ENCODE measurements at places on chromosomes 2 and 18.

- no peak for DNase-seq
These were observed 86.5 kb downstream of the ACTR3 start for GRCh38 chr2:113976277-113976928.

DNA sequence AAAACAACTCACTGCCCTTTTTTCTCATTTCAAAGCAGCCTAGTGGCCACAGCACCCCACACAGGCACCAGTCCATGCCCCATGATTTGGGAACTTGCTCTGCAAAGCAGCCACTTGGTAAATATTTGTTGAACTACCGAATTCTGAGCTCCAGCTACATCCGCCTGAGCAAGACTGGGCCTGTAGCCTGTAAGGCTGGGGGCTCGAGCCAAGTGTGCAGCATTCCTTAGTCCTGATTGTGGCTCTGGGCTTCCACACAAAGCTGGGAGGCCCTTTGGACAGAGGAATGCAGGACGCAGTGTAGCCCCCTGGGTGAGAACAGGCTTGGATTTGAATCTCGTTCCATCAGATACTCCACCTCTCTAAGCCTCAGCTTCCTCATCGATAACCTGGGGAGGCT, 88.4 kb downstream of the ACTR2 start:
- DNase-seq, result peak; percentile 43

- DNase-seq, result no peak
These were observed 43.0 kb downstream of the MEMO1 start for GRCh38 chr2:31967790-31968189.

GRCh38 chr2:239000089-239000488, 152.2 kb downstream of the TWIST2 start:
- no peak for DNase-seq

DNA sequence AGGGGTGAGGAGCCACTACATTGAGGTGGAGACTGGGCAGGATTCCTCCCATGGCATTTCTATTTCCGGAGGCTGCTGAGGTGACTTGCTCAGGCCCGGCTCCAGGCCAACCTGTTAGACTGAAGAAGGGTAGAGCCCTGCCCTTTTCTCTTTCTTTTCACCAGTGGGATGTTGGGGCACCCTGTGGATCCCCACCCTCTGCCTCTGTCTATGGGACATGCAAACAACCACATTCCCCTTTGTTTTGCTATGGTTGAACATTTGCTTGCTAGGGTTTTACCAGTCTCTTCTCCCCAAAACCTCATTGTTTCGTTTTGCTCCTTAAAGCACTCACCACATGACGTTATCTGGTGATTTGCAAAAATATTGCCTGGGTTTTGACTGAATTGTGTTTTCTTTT, 183.3 kb downstream of the ARL4C start:
- no peak for DNase-seq
